ENCODE measurements at places on chromosomes 7 and 10.

DNA sequence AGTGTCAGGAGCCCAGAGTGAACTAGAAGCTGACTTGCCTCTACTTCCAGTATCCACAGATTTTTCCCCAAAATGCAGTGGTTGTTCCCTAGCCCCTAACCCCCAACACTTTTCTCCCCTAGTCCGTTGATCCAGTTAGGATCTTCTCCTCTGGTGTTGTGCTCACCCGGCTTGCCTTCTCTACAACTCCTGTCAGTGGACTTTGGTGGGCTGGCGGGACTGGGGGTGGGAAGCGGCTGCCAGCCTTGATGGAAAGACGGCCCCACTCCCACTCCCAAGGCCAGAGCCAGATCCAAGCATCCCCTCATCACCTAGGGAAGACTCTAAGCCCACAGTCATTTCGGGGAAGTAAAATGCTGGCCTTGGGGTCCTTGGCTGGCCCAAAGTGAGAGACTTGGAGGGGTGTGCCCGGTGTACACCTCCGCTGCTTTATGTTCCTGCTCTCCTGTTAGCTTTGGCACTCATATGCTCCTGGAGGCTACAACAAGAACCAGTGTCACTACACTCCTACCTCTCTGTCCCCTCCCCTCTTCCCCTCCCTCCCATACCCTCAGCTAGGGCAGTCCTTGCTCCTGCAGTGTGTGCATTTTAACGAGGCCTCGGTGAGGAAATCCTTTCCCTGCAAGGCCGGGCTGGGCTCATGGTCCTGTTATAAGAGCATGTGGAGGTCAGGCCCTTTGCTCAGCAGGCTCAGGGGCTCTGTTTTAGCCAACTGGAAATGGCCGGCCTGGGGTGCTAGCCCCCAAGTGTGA, 930 bp upstream of the HOXA10 start:
- DNase-seq, result no peak

- DNase-seq, result no peak
Measured at GRCh38 chr10:126119599-126119998, 223.2 kb downstream of the FANK1 start.

- DNase-seq, result no peak
Measured at GRCh38 chr10:70295926-70296325, 12.1 kb upstream of the NPFFR1 start.

- no peak for DNase-seq
Measured at GRCh38 chr10:123997486-123998196, 95.8 kb downstream of the CHST15 start.

GRCh38 chr7:29091715-29092114, 54.6 kb downstream of the CPVL start:
- no peak for DNase-seq

GRCh38 chr7:92615861-92616260, 25.7 kb upstream of the FAM133B start:
- no peak for DNase-seq

DNA sequence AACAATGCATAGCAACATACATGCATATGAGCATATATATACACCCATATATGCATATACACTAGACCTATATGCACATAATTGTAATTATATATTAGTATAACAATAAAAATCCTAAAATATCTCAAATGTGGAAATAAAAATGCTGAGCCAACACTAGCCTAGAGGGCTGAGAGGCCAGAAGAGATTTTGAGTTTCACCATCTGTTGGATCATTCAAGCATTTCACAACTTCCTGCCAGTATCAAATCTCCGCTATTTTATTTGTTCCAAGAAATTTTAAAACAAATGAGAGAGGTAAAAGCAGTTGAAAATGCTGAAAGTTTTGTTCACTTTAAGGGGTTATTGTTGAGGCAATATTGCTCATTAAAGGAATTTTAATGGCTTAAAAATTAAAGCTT, 187.0 kb downstream of the PCDH15 start:
- DNase-seq, result no peak

Measured in effector CD4-positive, alpha-beta T cell (primary cell).